Stimulated activated CD8-positive, alpha-beta memory T cell treated with anti-CD3 and anti-CD28 coated beads, Interleukin-15, amount 100 ng/mL, for 24 hours (primary cell): ENCODE measurements at places on chromosomes 3 and 15.

DNA sequence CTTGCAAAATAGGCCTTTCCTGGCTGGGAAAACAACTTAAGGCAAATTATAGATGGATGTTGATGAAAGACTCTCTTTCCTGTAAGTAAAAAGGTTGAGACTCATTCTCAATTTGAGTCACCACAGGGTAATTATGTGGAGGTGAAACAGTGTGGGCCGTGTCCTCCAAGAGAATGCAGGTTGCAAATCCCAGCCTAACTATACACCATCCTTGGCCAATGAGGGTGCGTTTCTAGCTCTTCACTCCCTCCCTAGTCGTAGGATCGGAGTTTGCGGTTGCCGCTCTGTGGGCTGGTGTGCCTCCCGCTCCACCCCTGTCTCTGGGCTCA lies 259.9 kb downstream of the PLCL2 start:
- DNase-seq, result no peak

DNA sequence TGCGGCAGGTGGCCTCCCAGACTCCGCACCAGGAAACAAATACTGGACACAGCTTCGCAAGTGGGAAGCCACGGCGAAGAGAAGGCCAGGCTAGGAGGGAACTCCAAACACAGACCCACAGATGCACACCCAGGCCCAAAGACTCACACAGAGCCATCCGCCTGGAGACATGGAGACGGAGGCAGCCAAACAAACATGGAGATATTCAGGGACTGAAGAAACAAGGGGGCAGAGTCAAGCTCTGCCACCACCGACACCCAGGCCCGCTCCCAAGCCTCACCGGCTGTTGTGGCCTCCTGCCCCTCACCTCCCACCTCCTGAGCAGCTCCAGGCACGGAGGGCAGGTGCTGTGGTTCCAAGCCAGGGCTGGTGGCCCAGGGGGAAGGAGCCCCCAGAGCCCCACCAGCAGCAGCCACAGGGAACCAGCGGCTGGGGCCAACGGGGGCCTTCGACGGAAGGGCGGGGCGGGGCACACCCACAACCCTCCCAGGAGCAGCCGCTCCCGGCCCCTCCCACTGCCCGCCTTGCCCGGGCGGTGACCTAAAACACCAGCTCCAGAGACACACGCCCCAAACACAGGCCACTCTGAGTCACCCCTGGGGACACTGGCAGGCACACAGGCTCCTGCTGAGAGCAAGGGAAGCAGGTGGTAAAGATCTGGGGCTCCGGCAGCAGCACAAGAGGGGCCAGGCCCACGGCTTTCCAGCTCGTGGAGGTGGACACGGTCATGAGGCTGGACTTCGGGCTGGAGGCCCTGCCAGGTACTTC lies 31.9 kb downstream of the TNK2 start:
- no peak for DNase-seq

DNA sequence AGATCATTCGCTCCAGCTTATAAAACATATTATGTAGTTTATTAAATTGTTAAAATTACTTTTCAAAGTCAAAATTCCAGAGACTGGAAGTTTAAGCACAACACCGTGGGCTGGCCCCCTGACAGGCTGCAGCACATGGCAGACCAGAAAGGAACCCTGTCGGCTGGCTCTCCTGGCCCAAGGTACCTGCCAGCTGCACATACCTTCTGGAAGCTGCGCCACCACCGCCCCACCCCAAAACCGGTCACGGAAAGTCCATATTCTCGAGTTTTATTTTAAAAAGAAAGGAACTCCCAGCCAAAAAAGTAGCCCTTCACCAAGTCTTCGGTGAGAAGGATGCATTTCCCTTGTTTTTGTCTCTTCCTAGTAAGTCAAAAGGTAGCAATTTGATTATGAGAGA lies 94.6 kb downstream of the FOXP1 start:
- DNase-seq, result no peak

DNA sequence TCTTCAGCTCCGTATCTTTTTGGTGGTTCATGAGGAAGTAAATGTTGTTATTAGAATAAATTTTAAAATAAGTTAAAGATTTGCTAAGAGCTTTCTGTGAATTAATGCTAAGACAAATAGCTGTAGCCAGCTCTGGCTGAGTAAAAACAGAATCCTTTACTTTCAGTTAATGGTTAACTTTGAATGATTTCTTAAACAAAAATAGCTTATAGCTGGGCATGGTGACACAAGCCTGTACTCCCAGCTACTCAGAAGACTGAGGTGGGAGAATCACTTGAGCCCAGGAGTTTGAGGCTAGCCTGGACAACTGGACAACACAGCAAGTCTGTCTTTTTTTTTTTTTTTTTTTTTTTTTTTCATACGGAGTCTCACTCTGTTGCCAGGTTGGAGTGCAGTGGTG lies 25.0 kb downstream of the TCAIM start:
- DNase-seq, result no peak

- no peak for DNase-seq
Observed at GRCh38 chr3:58867621-58868020, 182.2 kb downstream of the CFAP20DC start.

- no peak for DNase-seq
Observed at GRCh38 chr3:126676919-126677705, 22.2 kb upstream of the TXNRD3 start.

DNA sequence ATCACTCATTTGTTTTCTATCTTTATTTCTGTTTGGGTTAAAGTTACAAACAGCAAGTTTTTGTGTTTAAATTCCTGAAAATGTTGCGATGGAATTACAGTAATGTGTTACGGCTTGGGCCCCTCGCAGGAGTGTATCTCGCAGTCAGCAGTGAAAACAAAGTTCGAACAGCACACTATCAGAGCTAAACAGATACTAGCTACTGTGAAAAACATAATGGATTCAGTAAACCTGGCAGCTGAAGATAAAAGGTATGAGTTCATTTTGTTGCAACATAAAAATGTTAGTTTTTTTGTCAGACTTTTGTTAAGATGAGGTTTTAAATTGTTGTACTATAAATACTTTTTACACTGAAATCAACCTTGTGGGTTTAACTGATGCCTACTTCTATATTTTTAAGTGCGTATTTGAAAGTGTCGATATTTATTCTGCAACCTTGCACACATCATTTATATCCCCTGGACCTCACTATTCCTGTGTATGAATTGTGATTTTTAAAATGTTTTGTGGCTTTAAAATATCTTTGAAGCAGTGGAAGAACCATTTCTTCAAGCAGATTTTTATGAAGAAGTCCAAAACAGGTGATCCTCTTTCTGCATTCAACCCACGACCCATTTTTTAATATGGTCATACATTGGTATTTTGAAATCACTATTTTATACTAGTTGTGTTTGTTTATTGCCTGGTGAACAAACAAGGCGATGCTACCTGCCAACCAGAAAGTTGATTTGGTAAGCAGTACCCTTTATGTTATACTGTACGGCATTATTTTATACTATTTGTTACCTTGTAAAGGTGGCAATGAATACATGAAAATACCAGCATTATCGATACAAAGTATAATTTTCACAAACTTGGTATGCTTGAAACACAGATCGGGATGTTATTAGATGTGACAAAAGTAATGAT lies 27.8 kb downstream of the MFN1 start:
- no peak for DNase-seq

GRCh38 chr3:126570103-126570541 lies 11.4 kb upstream of the C3orf22 start:
- DNase-seq, result no peak

DNA sequence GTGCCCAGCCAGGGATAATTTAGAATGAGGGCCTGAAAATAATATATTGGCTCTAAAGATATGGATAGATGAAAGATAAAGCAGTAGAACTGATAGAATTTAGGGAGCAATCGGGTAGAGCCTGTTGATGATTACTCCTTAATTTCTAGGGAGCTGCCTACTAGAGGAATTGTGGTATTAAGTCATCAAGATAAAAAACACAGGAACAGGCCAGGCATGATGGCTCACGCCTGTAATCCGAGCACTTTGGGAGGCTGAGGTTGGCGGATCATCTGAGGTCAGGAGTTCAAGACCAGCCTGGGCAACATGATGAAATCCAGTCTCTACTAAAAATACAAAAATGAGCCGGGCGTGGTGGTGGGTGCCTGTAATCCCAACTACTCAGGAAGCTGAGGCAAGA lies 130.4 kb downstream of the PCCB start:
- DNase-seq, result no peak

DNA sequence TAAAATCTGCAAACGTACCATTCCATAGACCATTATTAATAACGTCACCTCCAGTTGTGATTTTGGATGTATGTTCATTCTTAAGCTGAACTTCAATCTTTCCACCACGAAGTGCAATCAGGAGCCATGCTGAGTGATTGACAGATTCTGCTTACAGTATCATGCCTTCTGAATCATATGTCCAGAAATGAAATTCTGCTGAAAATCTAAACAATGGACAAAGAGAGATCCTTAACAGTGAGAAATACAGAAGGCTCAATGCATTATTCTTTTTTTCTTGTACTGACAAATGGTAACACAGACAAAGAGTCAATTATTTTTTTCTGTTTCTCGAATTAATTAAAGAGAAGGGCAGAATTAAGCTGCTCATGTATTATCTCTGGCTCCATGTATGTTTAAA lies 1114.5 kb downstream of the EPHA3 start:
- no peak for DNase-seq

DNA sequence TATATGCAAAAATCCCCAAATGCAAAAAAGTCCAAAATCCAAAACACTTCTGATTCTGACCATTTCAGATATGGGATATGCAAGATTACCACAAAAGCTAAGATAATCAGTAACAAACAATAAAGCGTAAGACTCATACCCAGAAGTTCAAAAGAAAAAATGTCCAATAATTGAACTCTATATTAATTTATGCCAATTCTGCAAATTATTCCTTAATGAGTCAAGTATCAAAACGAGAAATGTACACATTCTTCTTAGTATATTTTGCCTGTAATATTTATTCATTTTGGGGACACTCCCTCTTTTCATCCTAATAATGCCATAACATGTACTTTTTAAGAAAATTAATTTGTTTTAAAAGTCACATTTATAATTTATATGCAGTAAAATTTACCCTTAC lies 37.1 kb downstream of the DENND6A start:
- DNase-seq, result no peak

DNA sequence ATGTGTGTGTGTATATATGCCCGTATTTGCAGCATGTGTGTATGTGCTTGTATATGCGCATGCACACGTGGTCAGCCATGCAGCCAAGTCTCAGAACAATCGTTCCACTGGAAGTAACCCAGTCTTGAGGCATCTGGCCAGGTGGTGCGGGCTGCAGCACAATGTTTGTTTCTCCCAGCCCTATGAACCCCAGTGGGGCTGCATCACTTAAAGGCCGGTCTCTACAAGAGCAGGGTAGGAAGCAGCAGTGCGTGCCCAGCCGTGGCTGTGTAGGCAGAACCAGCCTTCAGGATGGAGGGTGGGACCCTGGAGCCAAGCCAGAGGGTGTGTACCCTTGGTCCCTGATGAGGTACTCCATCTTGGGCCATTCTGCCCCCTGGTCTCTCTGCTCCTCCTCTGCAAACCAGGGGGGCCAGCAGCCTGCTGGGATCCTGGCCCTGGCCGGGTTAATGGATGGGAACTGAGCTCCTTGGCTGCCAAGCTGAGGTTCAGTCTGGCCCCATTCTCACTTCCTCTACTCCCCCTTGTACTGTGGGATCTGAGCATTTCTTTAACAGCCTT lies 11.8 kb downstream of the KLF13 start:
- DNase-seq, result no peak

- DNase-seq, result no peak
Observed at GRCh38 chr15:98035134-98035533, 74.6 kb downstream of the ARRDC4 start.

- no peak for DNase-seq
Observed at GRCh38 chr3:55676643-55677042, 189.5 kb upstream of the WNT5A start.

- DNase-seq, result no peak
Observed at GRCh38 chr15:87846746-87847145, 409.8 kb downstream of the NTRK3 start.

GRCh38 chr3:69868841-69869420 lies 129.7 kb downstream of the MITF start:
- no peak for DNase-seq

- DNase-seq, result no peak
Observed at GRCh38 chr3:13110678-13111116, 37.5 kb upstream of the IQSEC1 start.

DNA sequence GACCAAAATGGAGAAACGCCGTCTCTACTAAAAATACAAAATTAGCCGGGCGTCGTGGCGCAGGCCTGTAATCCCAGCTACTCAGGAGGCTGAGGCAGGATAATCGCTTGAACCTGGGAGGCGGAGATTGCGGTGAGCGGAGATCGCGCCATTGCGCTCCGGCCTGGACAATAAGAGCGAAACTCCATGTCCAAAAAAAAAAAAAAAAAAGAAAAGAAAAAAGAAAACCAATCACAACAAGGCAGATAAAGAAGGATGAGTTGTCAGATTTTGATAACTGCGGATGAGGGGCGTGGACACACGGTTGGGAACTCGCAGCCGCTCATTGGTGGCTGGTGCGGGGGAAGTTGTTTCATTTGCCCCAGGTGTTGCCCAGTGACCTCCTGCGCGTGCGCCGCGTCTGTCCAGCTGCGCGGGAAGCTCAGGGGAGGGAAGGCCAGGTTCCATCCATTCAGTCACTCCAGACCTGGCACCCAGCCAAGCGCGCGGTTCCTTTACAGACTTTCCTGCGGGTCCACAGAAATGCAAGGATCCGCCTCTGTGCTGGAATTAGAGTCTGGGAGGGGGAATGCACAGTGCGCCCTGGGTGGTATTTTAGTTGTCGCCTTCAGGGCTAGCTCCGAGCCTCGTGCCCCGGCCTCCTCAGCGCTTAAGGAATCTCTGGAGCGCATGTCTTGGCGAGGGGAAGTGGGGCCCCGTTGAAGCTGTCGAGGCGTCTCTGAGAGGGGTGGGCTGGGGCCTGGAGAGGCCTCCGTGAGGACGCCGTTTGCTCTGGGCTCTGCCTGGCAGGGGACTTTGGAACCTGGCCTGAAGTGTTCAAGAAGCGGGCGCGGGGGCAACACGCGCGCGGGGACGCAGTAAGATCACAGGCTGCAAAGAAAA lies 708 bp upstream of the GCHFR start:
- no peak for DNase-seq

- DNase-seq, result no peak
Observed at GRCh38 chr3:169528289-169528688, 135.2 kb downstream of the MECOM start.

GRCh38 chr15:40276927-40277326 lies 5.9 kb downstream of the ANKRD63 start:
- no peak for DNase-seq

DNA sequence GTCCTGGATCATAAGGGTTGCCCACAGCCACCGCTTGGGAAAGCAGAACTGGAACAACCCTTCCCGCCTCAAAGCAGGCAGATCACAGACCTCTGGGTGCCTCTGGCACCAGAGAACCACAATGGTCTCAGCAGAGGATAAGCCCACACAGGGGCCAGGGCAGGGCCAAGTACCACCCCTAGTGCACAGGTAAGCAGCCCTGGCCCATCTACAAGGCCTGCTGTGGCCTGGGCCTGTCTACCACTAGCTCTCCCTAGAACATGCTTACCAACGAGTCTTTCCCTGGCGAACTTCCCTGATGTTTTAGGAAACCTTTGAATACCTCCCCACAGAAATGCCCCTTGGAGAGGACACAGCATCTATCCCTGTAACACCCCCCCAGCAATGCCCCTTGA lies 28.3 kb downstream of the TNK2 start:
- no peak for DNase-seq
